Thoracic aorta (tissue), 2 donors: ENCODE measurements at places on chromosomes 4 and X. TPM values are rescaled to one million over a fixed set of nuclear protein-coding genes. Genes with fewer than 3 reads are reported as not detected.

GRCh38 chr4:145167887-145168286 lies 12.5 kb downstream of the OTUD4 start:
- no peak overlapping the region for H3K27ac ChIP-seq
- H3K4me1 ChIP-seq: no peaks in the 10 kb centered on the region
- no peaks in the 10 kb centered on the region for H3K27me3 ChIP-seq
- peaks cover 4% of the 10 kb centered on the region for H3K36me3 ChIP-seq

DNA sequence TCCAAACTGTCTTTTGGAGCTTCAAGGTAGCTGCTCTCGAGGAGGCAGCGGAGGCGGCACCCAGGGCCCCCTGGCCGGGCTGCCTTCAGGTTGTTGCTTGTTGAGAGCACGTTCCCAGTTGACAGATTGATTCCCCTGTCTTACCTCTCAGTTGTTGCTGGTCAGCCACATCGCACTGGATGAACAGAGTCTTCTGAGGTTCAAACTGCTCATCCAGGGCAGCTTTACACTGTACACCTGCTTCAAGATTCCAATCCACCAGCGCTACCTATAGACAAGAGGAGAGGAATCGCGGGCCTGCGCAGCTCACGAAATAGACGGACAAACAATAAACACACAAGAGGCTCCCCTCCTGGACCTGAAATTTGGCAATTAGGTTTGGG lies 497 bp downstream of the HPGD start:
- no peak overlapping the region for H3K27ac ChIP-seq
- no peaks in the 10 kb centered on the region for H3K27me3 ChIP-seq
- H3K4me3 ChIP-seq: peak overlapping the region; percentile 78
- no peaks in the 10 kb centered on the region for H3K36me3 ChIP-seq
- peaks cover 2% of the 10 kb centered on the region for H3K4me1 ChIP-seq

GRCh38 chrX:135981010-135981409 lies 4.2 kb upstream of the SLC9A6 start:
- no peaks in the 10 kb centered on the region for H3K27me3 ChIP-seq
- no peak for DNase-seq
- no peak overlapping the region for H3K27ac ChIP-seq
- H3K4me1 ChIP-seq: no peaks in the 10 kb centered on the region
- H3K36me3 ChIP-seq: no peaks in the 10 kb centered on the region

DNA sequence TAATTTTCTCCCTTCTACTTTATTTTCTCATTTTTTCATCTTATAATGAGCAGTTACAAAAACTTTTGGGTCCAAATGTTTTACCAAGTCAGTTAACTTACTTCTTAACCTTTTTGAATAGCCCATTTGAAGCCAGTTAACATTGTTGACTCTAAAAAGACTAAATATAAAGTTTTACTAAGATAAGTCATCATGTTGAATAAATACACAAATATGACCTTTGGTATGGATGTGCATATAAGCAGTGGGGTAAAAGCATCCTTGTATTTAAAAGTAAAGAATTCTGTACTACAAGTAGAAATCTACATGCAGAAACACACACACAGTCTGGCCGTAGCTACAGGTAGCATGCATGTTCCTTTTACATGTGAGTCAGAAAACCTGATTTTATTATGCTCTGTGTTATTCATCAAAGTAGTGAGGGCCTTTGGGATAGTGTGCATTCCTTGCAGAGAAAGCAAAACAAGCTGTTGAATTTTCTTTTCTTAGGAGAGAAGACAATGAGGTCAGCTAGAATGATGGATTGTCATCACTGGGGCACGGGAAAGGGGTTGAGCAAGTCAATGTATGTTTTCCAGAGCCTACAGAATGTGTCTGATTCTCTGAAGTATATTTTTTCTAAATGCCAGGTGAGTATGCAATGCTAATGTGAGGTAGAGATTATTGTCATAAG lies 533.2 kb upstream of the AGA start:
- H3K36me3 ChIP-seq: no peaks in the 10 kb centered on the region
- H3K4me3 ChIP-seq: no peak overlapping the region

DNA sequence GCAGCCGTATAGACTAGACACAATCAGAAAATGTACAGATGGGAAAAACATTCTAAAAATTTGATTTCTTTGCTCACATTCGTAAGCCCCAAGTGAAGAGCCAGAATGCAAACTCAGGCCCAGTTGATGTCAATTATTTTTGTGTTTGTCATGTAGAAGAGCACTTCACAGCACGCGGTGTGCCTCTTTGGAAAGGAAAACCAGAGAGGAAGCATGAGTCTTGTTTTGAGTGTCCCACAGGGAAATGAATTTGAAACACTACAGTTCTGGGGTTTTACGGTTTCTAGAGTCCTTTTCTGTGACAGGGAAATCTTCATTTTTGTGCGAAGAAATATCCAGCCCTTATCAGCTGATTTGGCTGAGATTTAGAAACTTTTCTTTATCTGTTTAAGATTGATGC lies 554.6 kb upstream of the BOD1L1 start:
- H3K4me3 ChIP-seq: no peak overlapping the region
- no peaks in the 10 kb centered on the region for H3K27me3 ChIP-seq
- no peak for DNase-seq

- peaks cover 3% of the 10 kb centered on the region for H3K4me1 ChIP-seq
- H3K27ac ChIP-seq: peak overlapping the region; percentile 40
Measured at GRCh38 chr4:151807220-151807619, 46.4 kb upstream of the GATB start.

GRCh38 chr4:74156521-74156920 lies 1.4 kb upstream of the MTHFD2L start:
- H3K27ac ChIP-seq: no peak overlapping the region
- no peaks in the 10 kb centered on the region for H3K27me3 ChIP-seq
- H3K36me3 ChIP-seq: no peaks in the 10 kb centered on the region
- H3K4me3 ChIP-seq: no peak overlapping the region

GRCh38 chrX:71917621-71918343 lies 7.1 kb downstream of the NHSL2 start:
- no peaks in the 10 kb centered on the region for H3K27me3 ChIP-seq
- H3K27ac ChIP-seq: no peak overlapping the region
- no peaks in the 10 kb centered on the region for H3K36me3 ChIP-seq
- no peak overlapping the region for H3K4me3 ChIP-seq
- no peaks in the 10 kb centered on the region for H3K4me1 ChIP-seq

DNA sequence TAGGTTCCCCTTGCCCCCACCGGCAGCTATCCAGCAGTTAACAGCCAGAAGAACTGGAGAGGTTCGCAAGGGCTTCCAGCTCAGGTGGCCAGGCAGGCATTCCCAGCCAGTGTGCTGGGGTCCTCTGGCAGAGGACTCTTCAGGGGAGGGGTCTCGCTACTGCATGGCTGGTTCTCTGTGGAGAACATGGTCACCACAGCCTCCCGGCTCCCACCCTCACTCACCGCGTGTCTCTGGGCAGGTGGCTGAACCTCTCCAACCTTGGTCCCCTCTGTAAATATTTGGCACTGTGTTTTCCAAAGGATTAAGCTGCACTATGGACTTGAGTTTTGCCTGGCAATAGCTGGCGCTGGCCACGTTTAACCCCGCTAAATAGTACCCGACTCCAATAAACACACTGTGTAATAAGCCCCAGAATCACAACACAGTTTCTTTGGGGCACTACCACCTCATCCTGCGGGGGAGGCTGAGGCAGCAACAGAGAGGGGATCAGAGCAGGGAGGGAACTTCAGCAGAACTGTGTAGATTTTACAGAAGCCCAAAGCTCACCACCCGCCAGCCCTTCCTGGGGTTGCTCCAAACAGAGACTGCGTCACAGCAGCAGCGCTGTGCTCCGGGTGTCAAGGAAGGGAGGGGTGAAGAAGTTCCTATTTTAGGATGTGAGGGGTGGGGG lies 15.2 kb downstream of the BCOR start:
- no peak overlapping the region for H3K27ac ChIP-seq
- H3K4me1 ChIP-seq: peaks cover 13% of the 10 kb centered on the region
- H3K27me3 ChIP-seq: no peaks in the 10 kb centered on the region

DNA sequence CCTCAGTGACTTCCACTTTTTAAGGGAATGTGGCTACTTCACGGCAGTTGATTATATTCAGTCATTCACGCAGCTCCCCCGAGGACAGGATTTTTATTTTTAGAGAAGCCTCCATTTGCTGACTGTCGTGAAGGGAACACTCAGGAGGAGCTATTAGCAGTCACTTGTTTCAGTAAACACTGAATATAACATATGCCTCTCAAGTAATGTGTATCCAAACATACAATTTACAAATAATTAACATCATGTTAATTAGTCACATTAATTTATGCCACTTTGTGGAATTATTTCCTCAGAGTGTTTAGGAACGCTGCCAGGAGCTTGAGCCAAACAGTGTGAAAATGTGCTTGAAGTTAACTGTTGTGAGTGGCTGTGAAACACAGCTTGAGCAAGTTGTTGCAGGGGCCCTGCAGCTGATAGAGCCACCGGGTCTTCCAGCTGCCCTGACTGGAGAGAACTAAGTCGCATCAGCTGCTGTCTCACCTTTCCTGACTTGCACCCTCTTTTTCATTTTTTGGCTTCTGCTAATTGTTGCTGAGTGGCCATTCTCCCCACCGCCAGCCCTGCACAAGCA lies 245.6 kb downstream of the LDB2 start:
- H3K27ac ChIP-seq: no peak overlapping the region
- H3K36me3 ChIP-seq: no peaks in the 10 kb centered on the region
- peaks cover 5% of the 10 kb centered on the region for H3K4me1 ChIP-seq

DNA sequence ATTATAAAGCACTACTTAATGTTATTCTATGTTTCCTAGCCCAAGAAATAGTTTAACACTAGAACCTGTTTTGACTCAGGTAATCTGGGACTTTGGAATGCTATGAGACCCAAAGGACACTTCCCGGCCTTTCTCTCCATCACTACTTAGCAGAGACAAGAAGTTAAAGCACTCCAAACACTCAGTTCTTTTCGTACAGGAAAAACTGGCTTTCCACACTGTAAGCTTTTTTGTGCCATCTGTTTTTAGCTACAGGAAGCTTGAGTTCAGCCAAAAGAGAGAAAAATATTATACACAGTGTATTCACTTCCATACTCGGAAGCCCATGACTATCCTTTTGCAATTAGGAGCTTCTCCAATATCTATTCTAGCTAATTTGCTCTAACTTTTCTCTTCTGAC lies 7.9 kb upstream of the FGF13 start:
- H3K4me3 ChIP-seq: no peak overlapping the region
- no peak for DNase-seq
- no peaks in the 10 kb centered on the region for H3K27me3 ChIP-seq
- H3K36me3 ChIP-seq: no peaks in the 10 kb centered on the region
- H3K4me1 ChIP-seq: peaks cover 20% of the 10 kb centered on the region
- H3K27ac ChIP-seq: peak overlapping the region; percentile 30

GRCh38 chrX:13638826-13639225 lies 14.1 kb upstream of the TCEANC start:
- no peaks in the 10 kb centered on the region for H3K4me1 ChIP-seq

DNA sequence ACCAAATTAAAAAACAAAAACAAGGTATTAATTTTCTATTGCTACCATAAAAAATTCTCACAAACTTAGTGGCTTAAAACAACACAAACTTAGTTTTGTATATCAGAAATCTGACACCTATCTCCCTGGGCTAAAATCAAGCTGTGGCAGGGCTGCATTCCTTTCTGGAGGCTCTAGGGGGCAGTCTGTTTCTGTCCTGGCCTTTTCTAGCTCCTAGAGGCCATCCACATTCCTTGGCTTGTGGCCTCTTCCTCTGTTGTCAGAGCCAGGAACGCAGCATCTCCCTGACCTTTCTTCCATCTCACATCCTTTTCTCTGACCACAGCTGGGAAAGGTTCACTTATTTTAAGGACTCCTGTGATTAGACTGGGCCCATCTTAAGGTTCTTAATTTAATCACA lies 38.9 kb upstream of the TLR2 start:
- H3K4me1 ChIP-seq: peaks cover 32% of the 10 kb centered on the region

Gene TCP11X2
- not detected for total RNA-seq

Gene CTAG1B
- total RNA-seq: not detected

Gene TMEM150C
- 2.0 TPM for total RNA-seq

Gene IBSP
- not detected for total RNA-seq

Gene HPGDS
- 2.8 TPM for total RNA-seq

Gene ADH1C
- total RNA-seq: 4.5 TPM

Gene FRMPD4
- not detected for total RNA-seq

Gene XAGE3
- not detected for total RNA-seq
